T-helper 2 cell (primary cell): ENCODE measurements at places on chromosomes 3 and 15.

DNA sequence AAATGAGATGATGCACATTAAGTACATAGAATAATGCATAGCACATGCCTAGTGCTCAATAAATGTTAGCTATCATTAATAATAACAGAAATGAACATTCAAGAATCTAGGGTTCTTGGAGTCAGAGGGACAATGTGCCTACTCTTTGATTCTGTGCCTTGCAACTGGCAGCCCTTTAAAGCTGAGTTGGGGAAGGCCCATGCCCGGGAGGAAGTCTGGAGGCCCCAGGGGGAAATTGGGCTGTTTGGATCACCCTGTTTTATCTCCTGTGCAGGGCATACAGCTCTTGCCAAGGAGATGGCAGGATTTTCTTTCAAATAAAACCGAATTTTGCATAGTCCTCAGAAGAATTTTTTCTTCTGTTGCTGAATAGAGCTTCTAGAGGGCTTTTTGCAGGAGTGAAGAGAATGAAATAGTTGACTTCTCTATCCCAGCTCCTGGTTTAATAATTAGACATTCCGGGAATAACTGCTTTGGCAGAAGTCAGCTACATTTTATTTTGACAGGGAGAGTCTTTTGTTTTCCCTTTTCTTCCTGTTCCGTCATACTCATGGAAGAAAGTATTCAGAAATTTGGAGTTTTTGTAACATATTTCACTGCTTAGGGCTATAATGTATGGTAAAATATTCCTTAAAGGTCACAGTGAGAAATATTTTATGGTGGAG is 18.0 kb upstream of the KCNAB1 start:
- no peak for DNase-seq

DNA sequence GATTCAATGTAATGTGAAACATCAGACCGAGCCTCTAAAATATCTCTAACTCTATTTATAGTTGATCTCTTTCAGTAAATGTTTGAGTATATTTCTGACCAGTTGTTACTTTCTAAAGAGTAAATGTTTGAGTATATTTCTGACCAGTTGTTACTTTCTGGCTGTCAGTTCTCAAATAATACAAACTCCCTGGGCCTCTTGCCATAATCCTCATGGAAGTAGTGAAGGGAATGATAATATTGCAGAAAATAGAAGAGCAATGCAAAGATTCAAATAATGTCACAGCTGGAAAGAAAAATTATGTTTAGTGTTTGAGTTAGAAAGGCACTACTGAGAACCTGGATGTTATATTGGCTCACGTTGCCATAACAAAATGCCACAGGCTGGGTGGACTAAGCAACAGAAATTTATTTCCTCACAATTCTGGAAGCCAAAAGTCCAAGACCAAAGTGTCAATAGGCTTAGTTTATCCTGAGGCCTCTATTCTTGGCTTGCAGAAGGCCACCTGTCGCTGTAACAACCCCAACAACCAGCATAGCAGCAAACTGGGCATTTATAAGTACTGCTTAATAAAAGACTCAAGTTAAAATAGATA is 470.6 kb upstream of the BCHE start:
- DNase-seq = no peak

- no peak for DNase-seq
These were observed 8.4 kb downstream of the KBTBD8 start for GRCh38 chr3:67006460-67006859.

DNA sequence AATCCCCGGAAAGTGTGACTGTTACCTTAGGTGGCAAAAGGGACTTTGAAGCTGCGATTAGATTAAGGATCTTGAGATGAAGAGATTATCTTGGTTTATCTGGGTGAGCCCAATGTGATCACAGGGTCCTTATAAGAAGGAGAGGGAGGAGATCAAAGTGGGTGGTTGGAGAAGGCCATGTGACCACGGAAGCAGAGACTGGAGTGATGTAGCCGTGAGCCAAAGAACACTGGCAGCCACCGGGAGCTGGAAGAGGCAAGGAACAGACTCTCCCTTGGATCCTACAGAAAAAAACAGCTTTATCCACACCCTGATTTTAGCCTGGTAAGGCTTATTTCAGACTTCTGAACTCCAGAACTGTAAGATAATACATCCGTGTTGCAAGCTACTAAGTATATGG is 29.9 kb downstream of the CRABP1 start:
- DNase-seq = no peak

DNA sequence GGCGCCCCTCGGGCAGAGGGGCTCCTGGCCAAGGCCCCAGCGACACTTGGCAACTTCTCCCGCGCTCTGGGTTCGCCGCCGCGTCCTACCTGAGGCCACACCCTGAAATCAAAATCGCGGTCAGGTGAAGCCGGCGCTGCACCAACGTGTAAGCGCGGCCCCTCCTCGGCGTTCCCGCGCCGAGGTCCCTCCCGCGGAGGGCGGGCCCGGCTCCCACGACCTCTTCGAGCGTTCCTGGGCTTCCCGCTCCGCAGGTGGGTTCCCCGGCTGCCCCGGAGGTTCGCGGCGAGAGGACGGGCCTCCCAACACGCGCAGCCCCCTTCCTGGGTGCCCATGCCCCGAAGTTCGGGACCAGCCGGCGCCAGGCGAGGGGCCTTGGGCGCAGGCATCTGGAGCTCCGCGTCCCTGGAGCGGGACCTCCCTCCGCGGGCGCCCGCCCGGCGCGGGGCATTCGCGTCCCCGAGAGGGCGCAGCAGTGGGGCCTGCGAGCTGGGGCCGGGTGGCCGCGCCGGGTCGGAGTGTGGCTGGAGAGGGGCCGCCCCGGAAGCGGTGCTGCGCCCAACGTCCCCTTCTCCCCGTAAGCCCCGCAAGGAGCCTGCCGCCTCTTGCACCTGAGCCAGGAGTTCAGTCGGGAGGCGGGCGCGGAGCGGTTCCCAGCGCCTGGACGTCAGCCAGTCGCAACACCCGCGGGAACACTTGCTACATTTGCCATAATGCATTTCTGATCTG is 13.7 kb downstream of the PAK6 start:
- no peak for DNase-seq

- DNase-seq = no peak
These were observed 16.8 kb downstream of the EXOSC7 start for GRCh38 chr3:44992555-44993470.

DNA sequence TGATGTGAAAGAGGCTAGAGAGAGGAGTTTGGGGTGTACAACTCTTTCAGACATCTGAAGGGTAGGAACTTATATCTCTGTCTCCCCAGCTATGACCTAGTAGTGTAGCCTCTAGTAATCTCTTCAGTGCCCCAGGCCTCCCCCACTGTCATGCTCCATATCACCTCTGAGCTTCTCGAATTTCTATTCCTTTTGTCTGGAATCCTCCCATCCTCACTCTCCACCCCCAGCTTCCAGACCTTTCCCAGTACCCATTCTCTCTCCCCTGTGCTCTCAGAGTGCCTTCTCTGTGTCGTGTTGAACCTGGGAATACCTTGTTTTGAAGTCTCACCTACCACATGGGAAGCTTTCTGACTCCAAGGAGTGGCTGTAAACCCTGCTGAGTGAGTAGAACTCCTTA is 3.6 kb upstream of the RBPMS2 start:
- DNase-seq = no peak

GRCh38 chr3:135736740-135737139 is 228.8 kb upstream of the PPP2R3A start:
- no peak for DNase-seq
